Smooth muscle cell of bladder (primary cell): ENCODE measurements at places on chromosomes 4 and X. TPM values are rescaled to one million over a fixed set of nuclear protein-coding genes. Genes with fewer than 3 reads are reported as not detected.

Gene HSFX4
- total RNA-seq = not detected in 2 replicates

Gene SNX25
- 26.9 and 63.8 TPM in 2 replicates for total RNA-seq

Gene SUPT20HL2
- 0.09 and 0.14 TPM in 2 replicates for total RNA-seq

Gene STATH
- 0.14 TPM in 1 of 2 replicates, not detected in the other for total RNA-seq

Gene DGAT2L6
- total RNA-seq = not detected in 2 replicates

Gene CT45A10
- not detected in 2 replicates for total RNA-seq

Gene TENM3
- 16.4 and 17.4 TPM in 2 replicates for total RNA-seq

Gene TLL1
- total RNA-seq = 0.09 and 0.14 TPM in 2 replicates

Gene SLC9B1
- total RNA-seq = 0.83 and 1.6 TPM in 2 replicates

Gene TXK
- total RNA-seq = not detected in 2 replicates

Gene DMP1
- total RNA-seq = not detected in 2 replicates

Gene KLF8
- total RNA-seq = 0.71 and 0.74 TPM in 2 replicates

Gene CSN1S1
- total RNA-seq = not detected in 2 replicates

Gene NHS
- 1.2 and 1.3 TPM in 2 replicates for total RNA-seq

Gene SOD3
- 12.2 and 19.9 TPM in 2 replicates for total RNA-seq

Gene VGLL1
- total RNA-seq = not detected in 2 replicates

Gene PRR32
- not detected in 2 replicates for total RNA-seq

Gene FAM47A
- total RNA-seq = not detected in 2 replicates

Gene DMD
- total RNA-seq = 3.4 and 5.5 TPM in 2 replicates

Gene RAB39B
- 0.83 and 0.85 TPM in 2 replicates for total RNA-seq

Gene POU4F2
- total RNA-seq = not detected in 2 replicates

Gene XAGE1B
- not detected in 2 replicates for total RNA-seq

Gene ADH4
- not detected in 2 replicates for total RNA-seq

Gene SLC49A3
- total RNA-seq = 2.7 and 4.8 TPM in 2 replicates

Gene XAGE1A
- not detected in 2 replicates for total RNA-seq

Gene BGN
- total RNA-seq = 2.0 and 9.0 TPM in 2 replicates

Gene CCDC110
- total RNA-seq = 1.7 and 2.0 TPM in 2 replicates

Gene ARHGAP36
- not detected in 2 replicates for total RNA-seq

Gene PROM1
- under 0.01 TPM in 1 of 2 replicates, not detected in the other for total RNA-seq

Gene MTNR1A
- not detected in 2 replicates for total RNA-seq

Gene TSPAN7
- total RNA-seq = not detected in 2 replicates

Gene BTC
- total RNA-seq = 0.18 and 0.43 TPM in 2 replicates

Gene SHROOM4
- total RNA-seq = 0.28 and 1.0 TPM in 2 replicates

Gene PLP1
- total RNA-seq = under 0.01 and 0.18 TPM in 2 replicates

Gene AIMP1
- total RNA-seq = 22.3 and 22.5 TPM in 2 replicates

Gene DRD5
- not detected in 2 replicates for total RNA-seq

Gene AKAP14
- not detected in 2 replicates for total RNA-seq

Gene TCP11X2
- total RNA-seq = not detected in 2 replicates

Gene SOX3
- total RNA-seq = not detected in 2 replicates

Gene CXCL1
- 70.6 and 232 TPM in 2 replicates for total RNA-seq
